ENCODE measurements at places on chromosomes 2 and 18.

GRCh38 chr2:239800785-239801386 lies 224.3 kb downstream of the NDUFA10 start:
- DNase-seq = no peak

- DNase-seq = no peak
Measured at GRCh38 chr18:73842795-73843394, 304.7 kb downstream of the FBXO15 start.

DNA sequence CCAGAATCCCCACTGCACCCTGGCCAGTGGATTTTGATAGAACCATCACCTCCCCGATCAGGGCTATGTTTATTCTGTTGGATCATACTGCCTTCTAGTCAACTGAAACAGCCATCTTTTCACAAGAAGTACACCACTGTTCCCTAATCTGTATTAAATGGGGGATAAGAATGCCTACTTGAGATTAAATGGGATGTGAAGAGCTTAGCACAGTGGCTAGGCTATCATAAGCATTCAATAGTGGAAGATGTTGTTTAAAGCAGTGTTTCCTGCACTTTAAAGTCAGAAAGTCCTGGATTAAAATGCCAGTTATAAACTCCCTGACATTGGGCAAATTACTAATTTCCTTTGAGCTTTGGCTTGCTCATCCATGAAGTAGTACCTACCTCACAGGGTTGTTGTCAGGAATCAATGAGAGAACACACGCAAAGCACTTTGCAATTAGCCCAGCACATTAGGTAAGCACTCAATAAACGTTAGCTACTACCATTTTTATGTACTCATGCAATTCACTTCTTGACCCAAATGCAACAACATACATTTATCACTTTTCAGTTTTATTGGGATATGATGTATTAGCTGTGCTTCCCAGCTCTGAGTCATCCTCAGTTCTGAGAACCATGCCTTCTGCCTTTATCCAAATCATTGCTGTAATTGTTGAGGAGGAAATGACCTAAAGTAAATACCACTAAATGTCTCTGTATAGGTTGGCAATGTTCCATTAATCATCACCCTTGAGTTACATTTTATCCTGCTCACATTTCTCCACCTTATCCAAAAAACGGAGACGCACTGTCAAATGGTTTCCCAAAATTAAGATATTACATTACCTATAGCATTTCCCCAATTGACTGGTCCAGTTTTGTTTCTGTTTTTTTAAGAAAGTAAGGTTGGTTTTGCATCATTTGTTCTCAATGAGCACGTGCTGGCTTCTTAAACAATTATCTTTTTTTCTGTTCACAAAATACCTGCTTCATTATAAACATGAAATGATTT lies 2.1 kb downstream of the TMEM247 start:
- DNase-seq = no peak

- no peak for DNase-seq
Measured at GRCh38 chr2:104078431-104079157, 775.3 kb upstream of the POU3F3 start.

- DNase-seq = no peak
Measured at GRCh38 chr2:131077182-131077846, 15.9 kb downstream of the FAM168B start.

DNA sequence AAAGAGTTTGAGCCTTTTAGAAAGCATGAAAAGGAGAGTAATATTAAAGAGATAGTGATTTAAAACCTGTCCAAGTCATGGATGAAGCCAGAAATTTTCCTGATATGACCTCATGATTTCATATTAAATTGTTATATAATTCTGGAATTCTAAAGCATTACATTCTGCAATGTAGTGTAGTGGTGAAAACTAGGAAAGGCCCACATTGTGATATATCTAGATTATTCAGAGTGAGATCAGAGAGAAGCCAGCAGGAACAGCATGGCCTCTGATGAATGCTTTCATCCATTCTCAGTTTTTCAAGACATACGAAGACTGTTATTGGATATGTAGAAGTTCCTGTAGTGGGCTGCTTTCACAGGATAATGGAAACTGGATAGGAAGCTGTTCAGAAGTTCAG lies 98.8 kb downstream of the LCLAT1 start:
- no peak for DNase-seq

- no peak for DNase-seq
Measured at GRCh38 chr2:237979331-237979730, 12.5 kb downstream of the UBE2F start.

GRCh38 chr2:69165091-69165880 lies 152.3 kb downstream of the ANTXR1 start:
- no peak for DNase-seq

- no peak for DNase-seq
Measured at GRCh38 chr2:222256250-222256649, 42.5 kb downstream of the PAX3 start.

DNA sequence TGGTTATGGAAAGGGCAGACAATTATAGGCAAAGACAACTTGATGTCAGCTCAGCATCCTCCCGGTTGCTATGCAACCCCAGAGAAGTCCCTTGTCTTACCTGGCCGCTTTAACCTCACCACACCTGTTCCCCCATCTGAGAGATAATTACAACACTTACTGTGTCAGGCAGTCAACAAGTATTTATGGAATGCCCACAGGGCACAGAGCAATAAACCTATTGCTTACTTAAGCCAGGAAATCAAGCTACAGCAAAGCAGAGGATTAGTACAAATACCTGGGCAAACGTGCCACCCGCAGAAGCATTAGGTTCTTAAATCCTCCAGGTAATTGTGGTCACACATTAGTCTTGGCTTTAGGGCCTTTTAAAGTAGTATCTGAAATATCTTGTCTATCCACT lies 320.4 kb upstream of the REV1 start:
- DNase-seq = no peak

GRCh38 chr2:48120759-48121242 lies 214.5 kb upstream of the FBXO11 start:
- DNase-seq = no peak

- DNase-seq = no peak
Measured at GRCh38 chr2:176317199-176317598, 48.0 kb downstream of the MTX2 start.

GRCh38 chr2:149463328-149464002 lies 124.1 kb downstream of the MMADHC start:
- no peak for DNase-seq

DNA sequence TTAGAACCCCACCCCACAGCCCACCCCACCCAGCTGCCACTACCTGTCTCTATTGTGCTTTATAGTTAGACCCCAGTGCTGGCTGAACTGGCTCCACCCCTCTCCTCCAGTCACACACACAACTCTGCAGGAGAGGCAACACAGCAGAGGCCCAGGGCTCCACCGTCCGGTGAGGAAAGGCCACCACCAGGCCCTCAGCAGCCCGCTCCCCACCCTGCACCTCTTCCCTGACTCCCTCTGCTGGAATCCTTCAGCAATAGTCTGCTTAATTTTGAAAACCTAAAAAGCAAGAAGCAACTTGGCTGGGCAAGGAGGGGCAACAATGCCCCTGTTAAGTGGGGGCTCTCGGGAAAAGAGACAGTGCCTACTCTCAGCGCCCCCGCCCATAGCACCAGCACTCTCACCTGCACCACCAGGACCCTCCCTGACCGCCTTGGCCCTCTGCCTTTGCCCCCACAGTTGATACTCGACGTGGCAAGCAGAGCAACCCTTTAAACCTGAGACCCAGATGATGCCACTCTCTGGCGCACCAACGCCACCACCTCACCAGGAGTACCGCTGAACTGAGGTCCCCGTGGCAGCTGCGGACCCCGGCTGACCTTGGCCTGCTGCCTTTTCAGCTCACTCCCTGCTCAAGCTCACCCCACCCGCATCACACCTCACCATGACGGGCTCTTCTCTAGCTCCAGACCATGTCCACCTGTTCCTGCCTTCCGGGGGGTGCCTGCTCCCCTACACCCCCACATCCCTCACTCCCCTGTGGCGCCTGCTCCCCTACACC lies 45.7 kb downstream of the NDUFA10 start:
- DNase-seq = no peak

GRCh38 chr2:215607766-215608165 lies 171.9 kb upstream of the FN1 start:
- DNase-seq = no peak

DNA sequence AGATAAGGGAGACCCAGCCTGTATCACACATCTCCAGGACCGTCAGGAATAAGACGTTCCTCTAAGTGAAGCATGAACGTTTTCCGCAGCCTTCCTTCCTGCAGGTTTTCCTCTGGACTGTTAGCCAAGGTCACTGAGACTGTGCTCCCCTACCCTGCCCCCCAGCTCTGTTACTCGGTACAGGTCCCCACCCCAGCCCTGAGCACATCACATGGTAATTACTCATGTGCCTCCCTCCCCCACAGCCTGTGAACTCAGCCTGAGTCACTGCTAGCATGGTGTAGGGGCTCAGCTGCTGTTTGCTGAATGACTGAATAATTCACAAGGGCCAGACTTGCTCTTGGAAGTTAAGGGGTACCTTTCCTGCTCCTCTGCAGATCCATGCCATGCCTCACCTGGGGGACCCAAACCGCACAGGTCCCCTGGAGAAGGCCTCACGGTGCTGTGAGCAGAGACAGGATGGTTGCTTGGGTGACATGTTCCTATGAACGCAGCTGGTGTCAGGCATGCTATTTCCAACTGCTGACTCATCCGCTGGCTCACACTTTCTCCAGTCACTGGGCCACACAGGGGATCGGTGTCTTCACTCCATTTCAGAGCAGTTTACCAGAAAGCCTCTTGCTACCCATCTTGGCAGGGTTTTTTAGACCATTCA lies 88.2 kb downstream of the PLB1 start:
- DNase-seq = peak; percentile 89

GRCh38 chr2:112035786-112036185 lies 19.3 kb upstream of the TMEM87B start:
- DNase-seq = no peak

- no peak for DNase-seq
Measured at GRCh38 chr2:47307066-47307465, 95.9 kb upstream of the MSH2 start.

DNA sequence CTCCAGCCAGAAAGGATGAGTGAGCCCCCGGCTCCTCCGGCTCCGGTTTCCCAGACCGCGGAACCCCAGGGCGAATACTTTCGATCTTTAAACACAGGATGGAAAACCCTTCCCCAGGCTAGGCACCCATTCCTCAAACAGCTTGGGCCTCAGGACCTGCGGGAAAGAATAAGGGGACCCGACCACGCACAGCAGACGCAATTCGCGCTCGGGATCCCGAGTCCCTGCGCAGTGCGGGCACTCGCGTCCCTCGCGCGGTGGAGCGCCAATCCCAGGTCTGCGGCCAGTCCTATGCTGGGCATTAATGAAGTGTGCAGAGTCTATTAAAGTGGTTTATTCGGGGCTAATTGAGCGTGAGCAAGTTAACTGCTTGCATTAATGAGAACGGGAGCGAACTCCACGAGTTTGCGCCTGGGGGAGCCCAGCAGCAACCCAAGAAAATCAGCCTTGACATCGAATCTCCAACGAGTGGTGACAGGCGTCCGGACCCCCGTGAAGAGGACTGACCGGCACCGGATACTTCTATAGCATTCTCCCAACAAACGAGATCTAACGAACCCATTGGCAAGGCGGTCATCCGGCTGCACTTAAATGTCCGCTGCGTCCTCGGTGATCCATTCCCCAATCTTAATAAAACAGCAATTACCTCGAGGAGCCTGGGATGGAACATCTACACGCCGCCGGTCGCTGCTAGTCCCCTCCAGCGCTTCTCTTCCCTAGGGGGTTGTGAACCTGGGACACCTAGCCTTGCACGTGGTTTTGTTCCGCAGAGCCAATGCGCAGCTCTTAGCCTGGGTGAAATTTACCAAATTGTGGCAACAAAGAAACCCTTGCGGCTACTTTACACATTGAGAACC lies 1.6 kb downstream of the OSR1 start:
- DNase-seq = no peak

DNA sequence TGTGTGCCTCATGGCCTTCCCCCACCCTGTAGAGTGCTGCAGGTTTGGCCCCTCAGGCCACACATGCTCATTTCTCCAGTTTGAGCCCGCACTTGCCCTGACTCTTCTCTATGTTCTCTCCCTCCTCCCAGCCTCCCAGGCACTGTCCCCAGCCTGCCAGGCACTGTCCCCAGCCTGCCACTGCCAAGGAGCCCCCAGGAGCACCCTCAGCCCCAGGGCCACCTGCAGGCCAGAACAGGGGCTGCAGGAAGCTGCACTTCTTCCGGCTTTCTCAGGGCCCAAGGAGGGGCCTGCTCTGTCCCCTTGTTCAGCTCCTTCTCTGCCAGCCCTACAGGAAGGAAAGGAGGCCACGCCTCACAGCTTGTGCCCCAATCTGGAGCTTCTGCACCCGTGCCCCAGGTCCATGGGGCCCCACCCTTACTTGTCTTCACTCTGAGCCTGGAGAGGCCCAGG lies 31.6 kb downstream of the CYP26B1 start:
- no peak for DNase-seq

GRCh38 chr2:124353656-124354055 lies 328.6 kb downstream of the CNTNAP5 start:
- no peak for DNase-seq

- DNase-seq = no peak
Measured at GRCh38 chr2:183614799-183615435, 490.7 kb downstream of the NUP35 start.

DNA sequence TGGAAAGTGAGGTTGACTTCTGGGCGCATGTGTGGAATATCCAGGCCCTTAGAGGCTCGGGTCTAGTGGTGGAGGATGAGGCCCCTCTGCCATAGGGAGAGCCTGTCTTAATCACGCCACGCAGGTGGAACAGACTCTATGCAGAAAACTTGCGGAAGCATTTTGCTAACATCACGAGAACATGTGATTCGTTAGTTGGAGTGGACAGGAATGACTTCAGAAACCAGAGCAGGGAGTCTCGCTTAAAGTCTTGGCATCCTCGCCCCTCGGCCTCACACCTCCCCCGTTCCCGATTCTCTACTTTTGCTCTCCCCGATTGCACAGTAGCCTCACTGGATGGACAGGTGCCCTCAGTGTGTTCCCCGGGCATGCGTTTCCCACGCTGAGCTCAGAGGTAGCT lies 333.4 kb downstream of the GBX2 start:
- no peak for DNase-seq

DNA sequence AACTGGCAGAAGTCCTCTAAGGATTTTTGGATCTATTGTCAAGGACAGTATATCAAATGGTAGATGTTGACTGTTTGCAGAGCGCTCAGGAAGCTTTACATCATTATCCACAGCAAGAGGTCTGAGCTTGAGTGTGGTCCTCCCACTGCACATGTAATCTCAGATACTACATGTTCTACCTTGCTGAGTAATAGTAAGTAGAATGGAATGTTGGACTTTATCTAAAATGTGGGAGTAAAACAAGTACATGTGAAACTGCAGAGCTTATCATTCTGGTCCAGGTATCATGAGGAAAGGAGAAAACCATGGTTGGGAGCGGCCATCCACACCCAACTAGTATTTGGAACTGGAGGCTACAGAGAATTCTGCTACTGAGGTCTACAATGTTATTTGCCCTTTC lies 19.3 kb upstream of the CD28 start:
- DNase-seq = no peak

DNA sequence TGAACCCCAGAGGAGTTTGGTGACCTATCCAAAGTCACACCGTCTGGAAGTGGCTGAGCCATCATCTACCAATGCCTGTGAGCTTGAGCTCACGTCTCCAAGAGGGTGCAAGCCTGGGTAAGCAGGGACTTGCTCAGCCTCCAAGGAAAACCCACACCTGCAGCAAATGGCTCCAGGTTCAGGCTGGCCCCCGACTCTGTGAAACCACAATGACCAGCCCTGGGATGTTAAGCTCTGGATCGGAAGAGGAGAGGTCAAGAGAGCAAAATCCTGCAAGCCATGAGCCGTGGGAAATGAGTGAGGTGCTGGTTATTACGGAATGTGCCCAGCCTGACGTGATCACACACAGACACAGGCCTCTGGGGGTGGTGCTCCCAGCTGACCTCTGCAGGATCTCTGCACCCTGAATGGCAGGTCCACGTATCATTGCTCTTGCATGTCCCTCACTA lies 94.1 kb upstream of the OTOS start:
- no peak for DNase-seq

Data from GOT3 (cell line).